Hypothalamus (tissue), 51 donors: ENCODE measurements at places on chromosomes 11 and 22.

DNA sequence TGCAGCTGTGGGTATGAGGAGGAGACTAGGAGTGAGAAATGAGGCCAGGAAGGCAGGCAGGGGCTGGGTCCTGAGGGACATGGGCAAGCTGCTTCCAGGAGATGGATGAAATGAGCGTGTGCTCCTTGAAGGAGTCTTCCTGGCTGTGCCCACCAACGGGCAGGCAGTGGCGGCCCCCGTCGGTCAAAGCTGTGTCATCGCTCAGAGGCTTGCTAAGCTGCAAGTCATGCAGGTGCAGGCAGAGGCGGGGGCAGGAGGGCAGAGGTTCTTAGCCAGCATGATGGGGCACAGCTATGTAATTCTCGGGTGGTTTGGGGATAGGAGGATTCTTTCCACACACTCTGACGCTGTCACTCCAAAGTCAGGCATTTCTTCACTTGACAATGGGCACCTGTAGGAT lies 12.5 kb upstream of the PEX26 start:
- DNase-seq = no peak

DNA sequence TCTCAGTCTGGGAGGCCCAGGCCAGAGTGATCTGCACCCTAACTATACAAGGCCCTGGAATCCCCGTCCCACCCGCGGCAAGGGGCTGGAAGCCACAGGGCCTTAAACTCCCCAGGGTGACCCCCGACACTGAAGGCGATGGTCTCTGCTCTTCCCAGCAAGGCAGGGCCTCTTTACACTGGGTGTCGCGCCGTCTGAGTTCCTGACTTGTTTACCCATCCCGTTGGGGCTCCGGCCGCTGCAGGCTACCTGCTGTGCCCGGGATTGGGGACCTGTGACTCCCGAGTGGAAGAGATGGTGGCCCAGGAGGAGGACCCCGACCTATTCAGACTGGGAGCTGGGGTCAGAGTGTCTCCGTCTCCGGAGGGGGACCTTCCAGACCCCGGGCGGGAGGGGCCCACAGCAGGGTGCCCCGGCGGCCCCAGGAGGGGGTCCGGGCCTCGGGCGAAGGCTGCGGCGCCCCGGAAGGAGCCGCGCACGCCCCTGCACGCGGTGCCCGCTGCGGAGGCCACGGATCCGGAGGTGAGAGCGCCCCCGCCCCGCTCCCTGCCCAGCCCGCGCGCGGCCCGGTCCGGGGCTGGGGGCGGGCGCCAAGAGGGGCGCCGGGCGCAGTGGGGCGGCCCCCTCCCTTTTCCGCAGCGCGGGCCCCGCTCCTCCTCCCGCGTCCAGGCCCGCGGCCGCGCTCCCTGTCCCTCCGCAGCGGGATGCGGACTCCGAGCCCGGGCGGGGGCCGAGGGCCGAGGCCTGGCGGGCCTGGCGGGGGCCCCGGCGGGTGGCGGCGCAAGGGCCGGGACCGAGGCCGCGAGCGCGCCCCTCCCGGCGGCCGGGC lies 560 bp upstream of the MPPED1 start:
- DNase-seq = no peak

DNA sequence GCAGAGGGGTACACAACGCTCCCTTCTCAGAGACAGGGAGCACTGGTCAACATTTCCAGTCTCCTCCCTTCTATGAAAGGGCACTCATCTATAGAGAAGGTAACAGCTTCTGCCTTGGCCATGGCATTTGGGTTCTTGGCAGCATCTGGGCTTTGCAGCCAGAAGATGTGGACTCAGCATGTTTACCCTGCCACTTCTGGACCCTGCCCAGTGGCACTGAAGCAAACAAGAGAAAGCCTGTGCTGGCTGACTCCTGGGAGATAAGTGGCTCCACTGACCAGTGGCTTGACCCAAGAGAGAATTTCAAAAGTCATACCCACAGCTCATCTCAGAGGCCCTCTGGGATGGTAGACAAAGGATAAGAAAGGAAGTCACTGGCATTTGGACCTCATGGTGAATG lies 8.0 kb downstream of the CSNK2A3 start:
- no peak for DNase-seq

DNA sequence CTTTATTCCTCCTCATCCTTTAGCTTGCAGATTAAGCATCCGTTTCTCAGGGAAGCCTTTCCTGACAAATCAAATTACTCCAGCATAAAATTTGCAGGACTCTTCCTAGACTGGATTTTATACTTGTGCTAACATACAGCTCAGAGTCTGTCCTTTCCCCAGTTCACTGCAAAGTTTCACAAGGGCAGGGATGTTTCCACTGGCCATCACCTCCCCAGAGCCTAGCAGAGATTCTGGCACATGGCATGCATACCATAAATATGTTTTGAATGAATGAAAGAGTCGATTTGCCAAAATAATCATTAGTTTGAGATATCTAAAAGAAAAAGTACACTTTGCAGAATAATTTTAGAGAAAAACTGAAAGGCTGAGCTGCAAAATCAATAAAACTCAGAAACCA lies 10.6 kb downstream of the MSANTD4 start:
- DNase-seq = no peak

- DNase-seq = no peak
Measured at GRCh38 chr11:76891285-76891684, 30.6 kb downstream of the ACER3 start.
